ENCODE measurements at places on chromosomes 11 and 22.

DNA sequence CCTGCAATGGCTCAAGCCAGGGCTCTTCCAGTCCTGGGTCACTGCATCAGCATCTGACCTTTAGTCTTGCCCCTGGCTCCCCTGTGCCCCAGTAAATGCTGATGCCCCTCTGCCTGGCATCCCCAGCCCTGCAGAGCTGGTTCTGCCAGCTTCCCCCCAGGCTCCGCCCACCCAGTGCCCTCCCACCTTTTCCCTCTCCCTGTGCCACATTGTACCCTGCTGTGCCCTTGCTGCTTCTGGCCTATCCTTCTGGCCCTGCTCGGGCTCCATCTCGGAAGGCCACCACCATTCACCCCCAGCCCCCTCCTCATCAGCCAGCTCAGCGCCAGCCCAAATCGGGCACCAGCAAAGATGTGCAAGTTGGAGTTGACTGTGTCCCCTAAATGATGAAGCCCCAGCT, 7.4 kb downstream of the CAPN5 start:
- DNase-seq: no peak

- DNase-seq: no peak
Measured at GRCh38 chr11:115030166-115030565, 351.8 kb downstream of the NXPE2 start.

DNA sequence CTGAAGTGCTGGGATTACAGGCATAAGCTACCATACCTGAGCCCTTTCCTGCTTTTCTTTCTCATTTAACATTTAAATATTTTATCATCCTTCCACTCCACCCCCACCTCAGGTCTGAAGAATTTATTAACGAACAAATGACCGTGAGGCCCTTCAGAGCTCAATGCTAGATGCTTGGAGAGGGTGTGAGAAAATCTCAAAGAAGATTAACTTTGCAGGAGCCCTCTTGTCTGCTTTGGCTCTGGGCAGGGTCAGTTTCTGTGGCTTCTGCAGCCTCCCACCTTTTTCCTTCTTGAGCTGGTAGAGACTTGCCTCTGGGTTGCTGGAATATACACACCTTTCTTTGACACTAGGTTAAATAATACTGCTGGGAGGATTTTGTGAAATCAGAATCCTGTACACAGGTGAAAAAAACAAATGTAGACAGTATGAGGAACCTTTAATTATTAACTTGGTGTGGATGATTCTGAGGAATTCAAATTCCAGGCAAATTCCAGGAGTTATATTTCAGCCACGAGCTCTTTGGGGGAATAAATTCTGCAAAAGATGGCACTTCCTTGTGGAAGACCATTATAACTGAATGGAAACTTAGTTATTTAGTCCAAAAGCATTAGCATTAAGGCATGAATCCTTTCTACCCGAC, 3.4 kb upstream of the ZBTB44 start:
- no peak for DNase-seq

GRCh38 chr11:130789056-130789640, 127.1 kb downstream of the SNX19 start:
- no peak for DNase-seq

GRCh38 chr11:126114486-126115126, 51.9 kb upstream of the CDON start:
- DNase-seq: no peak

GRCh38 chr22:16962501-16962900, 45.5 kb downstream of the GAB4 start:
- no peak for DNase-seq

- DNase-seq: no peak
Measured at GRCh38 chr22:23180893-23181720, 798 bp downstream of the BCR start.

DNA sequence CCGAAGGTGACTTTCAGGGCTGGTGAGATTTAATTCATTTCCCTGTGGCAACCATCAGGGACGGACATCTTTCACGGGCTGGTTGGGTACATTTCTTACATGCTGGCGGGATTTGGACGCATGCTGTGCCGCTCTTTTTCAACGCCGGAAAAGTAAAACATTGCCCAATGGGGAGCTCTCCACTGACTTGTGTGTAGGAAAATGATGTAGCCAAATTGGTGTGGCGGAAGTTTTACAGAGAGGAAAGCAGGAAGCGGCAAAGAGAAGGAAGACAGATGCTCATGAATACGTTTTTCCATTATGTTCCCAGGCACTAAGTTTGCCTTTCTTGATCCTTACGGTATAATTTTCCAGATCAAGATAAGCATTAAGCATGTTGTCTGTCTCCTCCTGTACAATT, 375.8 kb downstream of the NTM start:
- DNase-seq: no peak

DNA sequence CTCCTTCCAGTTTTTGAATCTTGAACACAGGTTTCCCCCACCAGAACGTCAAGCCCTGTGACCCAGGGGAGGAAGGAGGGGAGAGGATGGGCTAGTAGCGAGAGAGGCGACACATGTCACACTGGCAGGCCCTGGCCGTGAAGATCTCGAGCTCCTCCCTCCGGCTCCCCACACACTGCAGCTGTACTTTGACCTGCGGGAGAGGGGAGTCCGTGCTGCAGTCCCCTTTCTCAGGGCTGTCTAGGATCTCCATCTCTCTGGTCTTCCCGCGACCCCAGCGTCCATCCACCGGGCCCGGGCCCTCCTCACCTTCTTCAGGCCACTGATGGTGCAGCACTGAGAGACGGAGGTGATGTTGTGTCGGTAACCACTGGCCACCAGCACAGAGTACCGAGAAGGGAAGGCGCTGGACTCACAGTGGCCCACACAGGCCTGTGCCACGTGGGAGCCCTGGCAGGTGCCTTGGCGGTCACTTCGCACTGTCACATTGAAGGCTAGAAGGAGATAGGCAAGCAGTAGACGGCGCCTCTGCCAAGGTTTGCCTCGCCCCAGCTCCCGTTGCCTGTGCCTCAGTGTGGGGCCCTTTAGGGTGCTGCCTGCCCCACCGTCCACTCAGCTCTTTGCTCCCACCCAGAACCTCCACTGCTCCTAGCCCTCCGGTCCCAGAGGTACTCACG, 873 bp downstream of the GPHA2 start:
- DNase-seq: no peak

GRCh38 chr11:67279589-67280340, 9.3 kb upstream of the ANKRD13D start:
- no peak for DNase-seq

- DNase-seq: no peak
Measured at GRCh38 chr11:82117362-82117761, 616.3 kb downstream of the FAM181B start.

- no peak for DNase-seq
Measured at GRCh38 chr11:59767225-59767611, 12.0 kb downstream of the STX3 start.

- DNase-seq: no peak
Measured at GRCh38 chr11:88552379-88553062, 215.0 kb upstream of the CTSC start.

GRCh38 chr11:68416070-68416578, 44.4 kb upstream of the PPP6R3 start:
- DNase-seq: no peak

DNA sequence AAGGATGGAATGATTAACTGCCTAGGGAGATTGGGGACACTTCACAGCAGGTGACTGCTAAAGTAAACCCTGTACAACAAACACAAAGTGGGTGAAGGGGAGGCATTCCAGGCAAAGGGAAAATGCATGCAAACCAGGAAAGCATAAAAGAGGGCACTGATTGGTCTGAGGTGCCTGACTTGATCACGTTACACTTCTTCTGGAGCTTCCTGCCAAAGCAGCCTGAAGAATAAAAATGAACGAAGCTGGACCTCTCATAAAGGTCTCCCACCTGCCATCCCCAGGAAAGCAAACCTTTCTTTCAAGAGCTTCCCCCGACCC, 46.7 kb upstream of the SCUBE2 start:
- DNase-seq: peak; percentile 79

GRCh38 chr11:12800871-12801270, 126.7 kb downstream of the TEAD1 start:
- DNase-seq: no peak

DNA sequence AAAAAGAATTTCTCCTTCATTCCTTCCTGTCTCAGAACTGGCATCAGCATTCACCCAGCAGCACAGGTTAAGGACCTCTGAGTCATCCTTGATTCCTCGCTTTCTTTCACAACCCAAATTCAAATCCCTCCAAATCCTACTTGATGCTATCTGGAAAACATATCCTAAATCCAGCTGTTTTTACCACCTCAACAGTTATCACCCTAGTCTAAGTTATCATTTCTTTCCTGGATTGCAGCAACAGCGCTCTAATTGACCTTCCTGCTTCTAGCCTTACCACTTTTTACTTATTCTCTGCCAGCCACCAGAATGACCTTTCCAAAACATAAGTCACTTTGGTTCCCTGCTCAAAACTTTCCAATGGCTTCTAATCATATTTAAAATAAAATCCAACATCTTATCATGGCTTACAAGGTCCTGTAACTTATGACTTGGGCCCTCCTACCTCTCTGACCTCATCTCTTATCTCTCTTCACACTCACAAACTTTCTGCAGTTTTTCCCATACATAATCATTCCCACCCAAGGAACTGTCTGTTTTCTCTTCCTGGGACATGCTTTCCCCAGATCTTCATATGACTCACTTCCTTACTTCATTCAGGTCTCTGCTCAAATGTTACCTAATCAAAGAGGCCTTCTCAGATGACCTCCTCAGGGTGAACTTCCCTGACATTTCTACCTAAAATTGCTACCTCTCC, 119.4 kb downstream of the TTC28 start:
- DNase-seq: no peak

DNA sequence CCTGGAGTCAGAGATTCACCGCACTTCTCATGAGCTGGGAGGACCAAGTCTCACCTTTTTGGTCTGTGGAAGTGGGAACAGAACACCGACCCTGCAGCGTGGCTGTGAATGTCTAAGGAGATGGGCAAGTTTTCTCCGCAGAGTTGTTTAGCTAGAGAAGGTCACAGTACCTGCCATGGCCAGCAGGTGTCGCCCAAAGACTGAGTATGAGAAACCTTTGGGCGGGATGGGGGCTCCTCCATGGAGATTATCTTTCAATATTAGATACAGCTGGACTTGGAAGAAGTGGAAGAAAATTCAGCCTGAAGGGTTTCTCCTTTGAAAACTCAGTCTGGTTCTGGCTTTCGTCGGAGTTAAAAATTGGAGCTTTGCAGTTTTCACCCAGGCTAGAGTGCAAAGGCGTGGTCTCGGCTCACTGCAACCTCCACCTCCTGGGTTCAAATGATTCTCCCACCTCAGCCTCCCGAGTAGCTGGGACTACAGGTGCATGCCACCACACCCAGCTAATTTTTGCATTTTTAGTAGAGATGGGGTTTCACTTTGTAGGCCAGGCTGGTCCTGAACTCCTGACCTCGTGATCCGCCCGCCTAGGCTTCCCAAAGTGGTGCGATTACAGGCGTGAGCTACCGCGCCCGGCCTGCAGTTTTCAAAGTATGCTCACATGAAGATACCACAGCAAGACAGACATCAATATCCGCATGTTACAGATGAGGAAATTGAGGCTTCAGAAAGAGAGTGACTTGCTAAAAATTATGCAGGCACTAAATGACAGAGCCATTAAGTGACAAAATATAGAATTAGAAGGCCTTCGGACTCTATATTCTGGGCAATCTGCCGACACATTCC, 10.7 kb upstream of the DSCAML1 start:
- DNase-seq: peak; percentile 31

GRCh38 chr22:35425971-35426800, 26.2 kb downstream of the MCM5 start:
- no peak for DNase-seq

Data from NCI-H1417 treated with DMSO at 0.1 percent for 48 hours (cell line).